ENCODE measurements at places on chromosomes 13 and 19.

DNA sequence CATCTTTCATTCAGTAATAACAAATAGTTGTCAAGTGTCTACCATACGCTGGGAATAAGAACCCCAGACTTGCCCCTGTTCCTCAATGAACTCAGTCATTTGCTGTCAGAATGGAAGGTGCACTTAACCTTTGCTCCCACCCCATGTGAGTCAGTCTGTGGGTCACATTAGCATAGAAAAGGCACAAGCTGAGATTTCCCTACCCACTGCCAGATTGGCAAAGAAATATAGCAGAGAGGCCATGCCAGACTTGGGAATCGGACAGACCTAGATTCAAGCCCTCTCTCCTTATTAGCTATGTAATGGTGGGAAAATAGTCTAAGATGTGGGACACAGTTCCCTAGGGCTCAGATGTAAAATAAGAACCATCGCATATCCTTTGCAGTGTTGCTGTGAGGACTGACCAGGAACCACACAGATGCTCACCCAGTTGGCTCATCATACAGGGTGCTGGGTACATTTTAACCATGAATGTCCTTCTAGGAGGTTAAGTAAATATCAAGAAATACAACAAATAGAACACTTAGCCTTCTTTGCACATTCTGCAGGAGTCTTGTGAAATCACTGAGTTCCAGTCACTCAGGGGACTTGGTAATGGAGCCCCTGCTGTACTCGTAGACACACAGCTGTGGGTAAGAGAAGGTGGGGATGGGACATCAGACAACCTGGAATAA is 218.2 kb downstream of the FGF14 start:
- no peak for DNase-seq

DNA sequence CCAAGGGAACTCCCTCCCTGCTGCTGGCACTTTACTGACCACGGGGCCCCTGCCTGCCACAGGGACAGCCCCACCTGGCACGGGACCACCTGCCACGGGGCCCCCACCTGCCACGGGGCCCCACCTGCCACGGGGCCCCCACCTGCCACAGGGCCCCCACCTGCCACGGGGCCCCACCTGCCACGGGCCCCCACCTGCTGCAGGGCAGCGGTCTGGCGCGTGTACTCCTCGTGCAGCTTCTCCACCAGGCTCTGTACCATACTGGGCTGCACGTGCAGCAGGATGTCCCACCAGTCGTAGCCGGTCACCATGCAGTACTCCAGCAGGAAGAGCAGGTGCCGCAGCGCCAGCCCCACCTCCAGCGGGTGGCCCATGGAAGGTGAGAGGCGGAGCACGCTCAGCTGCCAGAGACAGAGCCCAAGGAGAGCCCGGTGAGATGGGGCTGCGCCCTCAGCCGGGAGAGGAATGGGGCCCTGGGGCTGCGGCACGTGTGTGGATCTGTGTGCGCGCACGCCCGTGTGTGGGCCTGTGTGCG is 16.1 kb downstream of the MED16 start:
- no peak for DNase-seq

DNA sequence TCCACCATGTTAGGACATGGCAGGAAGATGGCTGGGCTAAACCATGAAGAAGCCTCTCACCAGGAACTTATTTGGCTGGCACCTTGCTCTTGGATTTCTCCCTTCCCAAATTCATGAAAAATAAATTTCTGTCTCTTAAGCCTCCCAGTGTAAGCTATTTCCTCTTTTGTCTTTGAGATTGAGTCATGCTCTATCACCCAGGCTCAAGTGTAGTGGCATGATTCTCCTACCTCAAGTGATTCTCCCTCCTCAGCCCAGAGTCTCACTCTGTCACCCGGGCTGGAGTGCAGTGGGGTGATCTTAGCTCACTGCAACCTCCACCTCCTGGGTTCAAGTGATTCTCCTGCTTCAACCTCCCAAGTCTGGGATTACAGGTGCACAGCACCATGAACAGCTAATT is 12.6 kb downstream of the ZNF888 start:
- no peak for DNase-seq

DNA sequence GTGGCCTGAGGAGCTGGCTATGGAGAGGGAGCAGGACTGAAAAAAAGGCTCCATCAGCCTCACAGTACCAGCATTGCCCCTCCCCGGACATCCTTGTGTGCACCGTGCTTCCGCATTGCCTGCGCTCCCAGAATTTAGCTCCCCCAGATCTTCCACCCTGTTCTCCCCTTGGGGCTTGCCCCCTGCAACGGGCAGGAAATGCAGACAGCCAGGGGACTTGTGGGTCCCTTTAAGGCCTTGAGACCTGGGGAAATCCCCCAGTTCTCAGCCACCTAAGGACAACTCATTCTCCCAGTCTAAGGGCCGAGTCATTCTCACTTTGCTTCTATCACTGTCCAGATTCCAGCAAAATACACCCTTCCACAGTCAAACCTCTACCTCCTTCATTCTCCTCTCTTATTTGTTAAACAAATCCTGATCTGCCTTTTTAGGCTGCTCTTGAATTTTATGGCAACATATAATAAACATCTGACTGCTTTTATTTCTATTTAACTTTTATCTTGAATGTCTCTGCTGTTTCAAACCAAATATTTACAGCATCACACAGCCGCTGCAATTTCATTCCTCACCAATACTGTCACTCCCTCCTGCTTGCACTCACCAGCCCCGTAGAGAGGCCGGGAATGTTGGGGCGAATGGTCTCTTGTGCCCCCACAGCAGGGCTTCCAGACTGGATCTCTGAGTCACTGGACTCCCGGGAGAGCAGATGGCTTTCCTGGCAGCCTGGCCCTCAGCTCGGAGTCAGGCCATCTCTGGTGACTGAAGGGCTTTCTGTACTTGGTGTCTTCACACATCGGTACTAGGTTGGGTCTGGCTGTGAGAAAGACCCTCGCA is 221.9 kb downstream of the TSHZ3 start:
- DNase-seq, result no peak

DNA sequence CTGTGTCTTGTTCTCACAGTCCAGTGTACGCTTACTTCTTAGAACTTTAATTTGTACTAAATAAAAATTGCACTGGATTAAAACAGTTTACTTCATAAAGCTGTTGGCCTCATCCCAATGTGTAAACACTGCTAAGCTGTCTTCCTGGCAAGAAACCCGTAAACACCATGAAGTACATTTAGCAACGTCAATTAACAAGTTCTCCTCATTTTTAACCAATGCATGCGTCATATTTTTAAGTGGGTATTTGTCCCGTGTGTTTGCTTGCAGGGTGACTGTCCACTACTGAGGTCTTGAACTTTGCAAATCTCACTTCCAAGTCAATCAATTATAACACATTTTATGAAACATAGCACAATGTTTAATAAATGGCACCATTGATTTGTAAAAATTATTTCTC is 28.2 kb downstream of the LAIR2 start:
- no peak for DNase-seq

DNA sequence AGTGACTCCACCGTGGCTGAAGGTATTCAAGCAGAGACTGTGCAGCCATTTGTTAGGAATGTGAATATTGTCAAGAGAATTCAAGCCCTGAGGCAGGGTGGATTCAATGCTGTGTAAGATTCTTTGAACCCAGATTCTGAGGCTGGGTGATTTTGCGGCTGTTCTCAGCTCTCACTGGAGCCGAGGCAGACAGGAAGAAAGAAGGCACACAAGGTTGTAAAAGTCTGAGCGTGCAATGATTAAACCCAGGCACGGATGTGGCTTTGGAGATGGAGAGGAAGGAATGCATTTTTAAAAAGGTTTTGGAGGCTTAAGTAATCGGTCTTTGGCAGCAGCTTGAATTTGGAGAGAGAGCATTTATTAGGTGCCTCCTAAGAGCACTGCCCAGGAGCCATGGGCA is 187.9 kb downstream of the KATNAL1 start:
- DNase-seq, result no peak

DNA sequence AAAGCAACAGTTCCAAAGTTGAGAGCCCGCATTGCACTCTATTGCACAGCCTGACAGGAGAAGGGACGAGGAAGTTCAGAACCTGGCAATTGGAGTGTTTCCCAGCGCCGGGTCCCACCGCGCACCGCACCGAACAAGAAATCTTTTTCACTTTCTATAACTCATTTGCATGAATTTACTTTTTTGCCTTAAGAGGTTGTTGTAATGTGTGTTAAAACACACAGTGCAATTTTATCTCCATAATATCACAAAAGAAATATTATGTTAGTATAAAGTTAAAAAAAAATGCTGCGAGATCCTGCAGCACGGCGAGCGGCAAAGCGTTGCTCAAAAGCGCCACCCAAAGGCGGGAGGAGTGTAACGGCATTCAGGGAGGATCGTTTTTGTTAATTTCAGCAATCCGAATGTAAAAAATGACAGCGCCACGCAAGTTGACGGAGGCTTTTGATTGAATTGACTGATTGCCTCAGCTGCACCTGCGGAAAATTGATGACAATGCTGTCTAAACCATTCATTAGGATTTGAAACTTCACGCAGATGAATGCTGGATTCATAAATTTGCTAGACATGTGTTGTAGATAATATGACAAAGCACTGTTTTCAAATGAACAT is 303.6 kb upstream of the ZNF507 start:
- peak; percentile 38 for DNase-seq

DNA sequence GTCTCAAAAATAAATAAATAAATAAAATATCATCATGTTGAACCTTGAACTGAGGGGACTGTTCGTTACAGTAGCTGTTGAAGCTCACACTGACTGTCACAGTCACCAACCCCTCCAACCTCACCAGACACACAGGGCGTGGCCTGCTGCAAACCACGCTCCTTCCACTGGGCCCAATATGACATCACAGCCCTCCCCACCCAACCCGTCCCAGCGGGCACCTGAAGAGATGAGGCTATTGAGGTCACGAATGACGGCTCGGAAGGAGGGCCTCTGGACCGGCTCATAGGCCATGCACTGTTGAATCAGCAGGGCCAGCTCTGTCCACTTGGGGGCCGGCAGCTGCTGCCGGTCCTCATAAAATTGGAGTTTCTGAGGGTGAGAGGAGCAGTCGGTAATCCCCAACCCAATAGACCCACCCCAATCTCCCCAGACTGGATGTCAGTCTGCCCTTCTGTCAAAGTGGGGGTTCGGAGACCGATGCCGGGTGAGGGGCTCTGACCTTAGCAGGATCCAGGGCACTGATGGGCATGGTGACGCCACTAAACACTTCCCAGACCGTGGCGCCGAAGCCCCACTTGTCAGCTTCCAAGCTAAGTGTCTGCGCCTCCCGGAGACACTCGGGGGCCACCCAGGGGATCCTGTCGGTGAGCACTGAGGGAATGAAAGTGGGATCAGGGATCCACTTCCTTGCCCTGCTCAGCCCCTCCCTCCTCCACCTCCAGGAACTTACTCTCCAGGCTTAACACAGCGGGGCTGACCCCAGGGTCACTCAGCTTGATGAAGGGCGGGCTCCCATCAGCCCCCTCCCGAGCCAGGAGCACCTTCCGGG is 13.2 kb downstream of the JAK3 start:
- DNase-seq, result no peak

GRCh38 chr19:19053508-19054314 is 10.1 kb upstream of the SLC25A42 start:
- DNase-seq, result peak; percentile 81

DNA sequence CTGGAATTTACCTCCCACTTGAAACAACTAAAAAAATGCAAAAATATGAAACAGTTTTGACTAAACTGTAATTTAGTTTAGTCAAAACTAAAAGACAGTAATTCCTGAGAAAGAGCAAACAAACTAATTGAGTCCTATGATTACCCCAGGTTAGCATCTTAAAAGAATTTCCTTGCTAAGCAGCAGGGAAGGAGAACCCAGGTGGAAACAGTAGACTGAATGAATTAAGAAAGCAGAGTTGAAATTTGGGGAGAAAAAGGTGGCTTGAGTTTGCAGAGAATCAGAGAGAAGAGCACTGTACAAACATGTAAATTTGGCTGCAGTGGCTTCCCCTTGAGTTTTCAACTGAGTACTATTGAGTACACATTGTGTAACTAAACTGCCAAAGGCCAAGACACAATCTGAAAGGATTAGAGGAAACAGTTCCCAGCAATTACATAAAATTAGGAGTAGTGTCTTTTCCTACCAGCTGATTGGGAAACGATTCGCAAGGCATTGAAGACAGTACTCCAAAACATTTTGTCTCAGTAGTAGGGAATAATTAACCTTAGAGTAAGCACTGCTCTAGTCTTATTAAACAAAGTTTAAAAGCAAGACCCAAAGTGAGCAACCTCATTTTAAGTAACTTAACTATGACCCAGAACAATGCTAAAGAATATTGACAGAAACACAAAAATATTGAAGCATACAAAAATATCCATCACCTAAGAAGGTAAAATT is 820.5 kb downstream of the DACH1 start:
- DNase-seq, result no peak
